ENCODE measurements at places on chromosomes 5 and 9.

- DNase-seq, result no peak
Measured at GRCh38 chr5:77354454-77354853, 137.7 kb downstream of the WDR41 start.

DNA sequence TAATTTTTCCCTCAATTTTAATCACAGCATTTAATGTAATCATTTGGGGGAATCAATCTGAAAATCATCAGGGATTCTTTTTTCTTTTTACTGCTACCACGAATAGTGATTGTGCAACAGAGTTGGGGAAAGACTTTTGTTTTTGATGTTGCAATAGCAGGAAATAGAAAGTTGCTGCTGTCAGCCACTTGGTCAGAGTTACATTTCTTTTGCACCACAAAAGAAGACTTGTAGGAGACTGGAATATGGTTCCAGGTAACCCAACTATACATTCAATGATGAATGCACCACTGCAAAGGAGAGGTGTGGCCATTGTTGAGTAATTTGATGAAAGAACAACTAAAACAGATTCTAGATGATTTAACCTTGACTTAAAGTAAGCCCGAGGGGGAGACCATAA is 46.3 kb upstream of the PALM2AKAP2 start:
- no peak for DNase-seq

GRCh38 chr5:146005723-146006122 is 69.3 kb downstream of the SH3RF2 start:
- DNase-seq, result no peak

GRCh38 chr5:75992753-75993152 is 90.4 kb upstream of the SV2C start:
- no peak for DNase-seq

DNA sequence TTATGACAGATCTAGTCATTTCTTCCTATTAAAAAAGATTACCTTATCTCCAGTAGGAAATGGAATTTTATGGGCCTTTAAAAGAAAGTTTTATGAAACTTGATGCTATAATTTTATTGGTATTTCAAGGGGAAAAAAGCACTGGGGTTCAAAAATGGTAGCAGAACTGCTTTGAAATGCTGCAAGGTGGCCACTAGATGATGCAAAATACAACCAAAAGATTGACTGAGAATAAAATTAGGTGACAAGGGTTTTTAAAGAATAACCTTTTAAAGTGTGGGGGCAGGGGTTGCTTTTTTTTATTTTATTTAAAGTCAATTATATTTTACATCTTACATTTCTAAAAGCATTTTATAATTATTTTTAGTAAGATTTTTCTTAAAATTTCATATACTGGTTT is 61.7 kb downstream of the KLF9 start:
- DNase-seq, result no peak

GRCh38 chr5:178866946-178867345 is 7.2 kb downstream of the ZNF354B start:
- DNase-seq, result no peak

DNA sequence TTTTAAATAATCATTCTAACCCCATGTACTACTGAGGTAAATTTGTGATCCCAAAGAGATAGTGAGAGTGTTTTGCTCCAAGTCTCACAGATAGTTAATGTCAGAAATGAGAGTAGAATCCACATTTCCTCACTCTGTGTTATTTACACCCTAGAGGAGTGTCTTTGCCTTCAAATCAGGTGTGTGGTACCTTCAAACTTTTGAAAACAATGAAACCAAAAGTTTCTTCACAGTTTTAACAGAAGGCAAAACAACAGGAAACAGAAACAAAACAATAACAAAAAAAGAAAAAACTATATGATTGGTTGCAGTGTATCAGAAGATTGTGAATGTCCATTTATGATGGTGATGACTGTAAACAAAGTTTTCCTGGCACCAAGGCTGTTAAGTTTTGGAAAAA is 85.9 kb downstream of the ERBIN start:
- no peak for DNase-seq

- DNase-seq, result no peak
Measured at GRCh38 chr9:84998639-84999038, 329.1 kb downstream of the NTRK2 start.

- no peak for DNase-seq
Measured at GRCh38 chr9:3331801-3332200, 194.0 kb downstream of the RFX3 start.

DNA sequence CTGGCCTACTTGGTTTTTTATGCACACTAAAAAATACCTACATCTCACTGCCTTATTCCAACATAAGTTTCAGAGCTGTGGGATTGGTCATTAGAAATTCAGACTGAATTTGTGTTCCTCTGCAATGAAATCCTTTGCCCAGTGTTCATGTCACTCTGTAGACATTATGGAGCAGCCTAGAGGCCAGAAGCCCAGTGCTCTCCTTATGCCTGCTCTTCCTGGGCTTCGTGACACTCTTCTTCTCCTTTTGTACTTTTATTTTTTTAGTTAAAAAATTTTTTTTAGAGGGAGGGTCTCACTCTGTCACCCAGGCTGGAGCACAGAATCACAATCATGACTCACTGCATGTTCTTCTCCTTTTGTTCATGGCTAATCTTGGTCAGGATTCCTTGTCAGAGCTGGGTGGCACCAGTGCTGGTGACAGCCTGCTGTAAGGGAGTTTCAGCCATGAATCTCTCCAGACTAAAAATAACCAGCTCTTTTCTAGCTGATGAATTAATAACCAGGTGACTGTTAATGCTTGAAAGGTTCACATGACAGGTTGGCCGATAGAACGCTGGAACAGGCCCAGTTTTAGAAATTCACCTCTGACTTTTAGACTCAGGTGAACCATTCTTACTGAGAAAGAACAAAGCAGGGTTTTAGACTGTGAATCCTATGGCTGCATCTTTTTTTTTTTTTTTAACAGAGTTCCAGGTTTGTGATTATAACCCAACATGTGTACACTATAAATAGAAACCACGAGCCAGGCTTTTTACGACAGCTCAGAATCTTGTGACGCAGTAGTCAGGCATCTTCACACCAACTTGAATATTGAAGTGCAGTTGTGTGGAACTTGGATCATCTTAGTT is 34.1 kb upstream of the C5orf47 start:
- no peak for DNase-seq

GRCh38 chr5:73692981-73693380 is 67.0 kb downstream of the ARHGEF28 start:
- no peak for DNase-seq

DNA sequence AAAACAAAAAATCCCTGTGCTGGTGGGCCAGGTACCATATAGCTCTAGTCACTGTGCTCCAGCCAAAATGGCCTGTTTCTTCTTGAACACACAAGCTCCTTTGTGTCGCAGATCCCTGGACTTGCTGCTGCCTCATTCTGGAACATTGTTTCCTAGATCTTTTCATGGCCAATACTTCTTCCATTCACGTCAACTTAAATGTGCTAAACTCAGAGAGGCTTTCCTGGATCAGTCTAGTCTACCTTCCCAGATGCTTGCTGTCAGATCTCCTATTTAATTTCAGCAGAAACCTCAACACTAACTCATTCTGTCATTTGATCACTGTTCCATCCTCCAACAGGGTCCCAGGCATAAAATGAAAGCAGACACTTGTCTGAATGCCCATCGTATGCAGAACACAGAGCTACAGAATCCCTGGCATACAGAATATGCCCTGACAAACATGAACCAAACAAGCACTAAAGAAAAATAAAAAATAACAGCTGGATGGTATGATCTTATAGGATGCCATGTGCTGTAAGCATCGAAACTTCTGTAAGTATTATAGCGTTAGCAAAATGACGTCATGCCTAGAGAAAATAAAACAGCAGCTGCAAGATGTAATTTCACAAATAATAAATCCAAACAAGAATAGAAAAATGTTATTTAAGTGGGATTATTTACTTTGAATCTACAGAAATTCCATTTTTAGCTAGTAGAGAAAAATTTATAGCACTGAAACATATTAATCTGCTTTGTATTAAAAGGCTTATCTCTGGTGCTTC is 403.7 kb upstream of the DAP start:
- no peak for DNase-seq

- no peak for DNase-seq
Measured at GRCh38 chr5:172453206-172453985, 929 bp downstream of the SH3PXD2B start.

GRCh38 chr9:91547081-91547480 is 123.4 kb upstream of the NFIL3 start:
- DNase-seq, result no peak

- no peak for DNase-seq
Measured at GRCh38 chr5:118354797-118355196, 633.5 kb downstream of the DTWD2 start.

DNA sequence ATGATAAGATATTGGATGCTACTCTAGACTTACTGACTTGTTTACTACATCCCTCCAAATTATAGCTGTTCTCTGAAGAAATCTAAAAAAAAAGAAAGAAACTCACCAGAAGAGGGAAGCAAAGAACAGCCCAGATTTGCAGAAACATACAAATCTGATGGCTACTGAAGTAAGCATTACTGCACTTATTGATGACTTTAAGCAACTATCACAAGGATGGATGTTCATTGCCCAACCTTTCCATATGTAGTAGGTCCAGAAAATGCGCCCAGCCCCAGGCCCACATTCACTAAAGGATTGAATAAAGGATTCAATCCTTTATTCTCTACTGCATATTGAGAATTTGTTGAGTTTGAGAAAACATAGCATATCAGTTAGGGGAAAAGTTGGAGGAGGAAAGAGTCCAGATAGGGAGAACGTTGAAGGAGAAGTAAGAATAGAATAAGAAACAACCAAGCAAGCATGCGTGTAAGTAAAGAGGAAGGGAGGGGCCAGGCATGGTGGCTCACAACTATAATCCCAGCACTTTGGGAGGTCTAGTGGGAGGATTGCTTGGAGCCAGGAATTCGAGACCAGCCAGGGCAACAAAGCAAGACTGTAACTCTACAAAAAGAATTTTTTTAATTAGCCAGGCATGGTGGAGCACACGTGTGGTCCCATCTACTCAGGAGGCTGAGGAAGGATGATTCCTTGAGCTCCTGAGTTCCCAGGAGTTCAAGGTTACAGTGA is 33.8 kb upstream of the DTWD2 start:
- no peak for DNase-seq

DNA sequence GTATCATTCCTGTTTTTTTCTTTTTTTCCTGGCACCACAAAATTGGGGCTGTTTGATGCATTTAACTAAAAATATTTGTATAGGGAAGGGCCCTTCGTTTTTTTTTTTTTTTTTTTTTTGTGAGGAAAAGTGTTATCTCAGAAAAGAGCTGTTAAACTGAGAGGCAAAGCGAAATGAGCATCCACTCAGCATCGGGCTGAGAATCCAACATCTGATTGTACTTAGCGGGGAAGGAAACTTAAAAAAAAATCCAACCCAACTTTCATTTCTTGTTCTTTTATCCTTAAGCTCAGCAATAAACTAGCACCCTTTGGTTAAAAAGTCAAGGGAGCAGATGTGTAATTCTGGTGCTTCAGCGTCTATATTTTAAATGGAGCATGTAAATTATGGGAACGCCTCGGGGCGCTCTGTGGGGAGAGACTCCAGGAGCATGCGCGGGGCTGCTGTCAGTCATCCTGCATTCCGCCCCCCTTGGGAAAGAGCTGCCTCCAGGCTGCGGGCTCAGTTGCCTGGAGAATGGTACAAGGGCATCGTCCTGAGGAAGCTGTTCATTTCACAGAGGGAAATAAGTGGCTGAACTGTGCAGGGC is 33.3 kb downstream of the DMRT2 start:
- no peak for DNase-seq

- DNase-seq, result no peak
Measured at GRCh38 chr9:35618325-35618727, at the start of gene CD72. Gene CD72 (minus strand): TSS chr9:35618413. CDS start chr9:35618303, 110 bp downstream.

- peak; percentile 63 for DNase-seq
Measured at GRCh38 chr9:6703898-6704639, 53.7 kb upstream of the KDM4C start.

- no peak for DNase-seq
Measured at GRCh38 chr5:76468635-76469425, 65.7 kb downstream of the IQGAP2 start.

DNA sequence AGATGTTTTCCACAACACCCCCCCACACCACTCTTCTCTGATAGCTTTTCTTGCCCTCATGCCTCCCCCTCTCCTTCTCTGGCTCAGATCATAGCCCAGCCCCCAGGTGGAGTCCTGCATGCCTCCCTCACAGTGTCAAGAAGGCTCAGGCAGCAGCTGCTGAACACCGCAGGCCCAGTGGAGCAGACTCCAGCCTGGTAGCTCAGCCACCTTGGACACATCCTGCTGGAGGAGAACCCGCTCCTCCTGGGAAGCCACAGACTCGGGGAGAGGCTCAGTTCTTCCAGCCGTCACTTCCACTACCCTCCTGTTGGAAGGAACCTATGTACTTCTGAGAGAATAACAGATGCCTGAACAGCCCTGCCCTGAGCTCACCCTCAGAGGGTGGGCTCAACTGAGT is 143.4 kb downstream of the SPOCK1 start:
- no peak for DNase-seq

- no peak for DNase-seq
Measured at GRCh38 chr9:77954013-77954665, 77.5 kb downstream of the GNAQ start.

- no peak for DNase-seq
Measured at GRCh38 chr9:116308076-116308475, 154.5 kb downstream of the PAPPA start.

DNA sequence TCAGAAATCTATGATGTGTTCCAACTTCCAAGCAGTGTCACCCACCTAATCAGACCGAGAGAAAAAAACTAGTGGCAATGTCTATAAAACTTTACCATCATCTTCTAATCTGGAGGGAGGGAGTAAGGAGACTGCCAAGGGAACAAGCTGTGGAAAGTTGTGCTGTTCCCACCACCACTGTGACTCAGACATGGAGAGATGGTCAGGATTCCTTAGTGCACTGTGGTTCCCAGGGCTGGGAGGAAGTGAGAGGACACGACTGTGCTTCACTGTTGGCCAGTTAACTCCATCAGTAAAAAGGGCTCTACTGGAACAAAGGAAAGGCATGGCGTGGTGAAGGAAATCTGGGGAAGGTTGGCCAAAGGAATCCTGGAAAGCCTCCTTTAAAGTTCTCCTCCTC is 18.8 kb downstream of the TICAM2 start:
- no peak for DNase-seq

- no peak for DNase-seq
Measured at GRCh38 chr9:73780916-73781315, 629.3 kb downstream of the ANXA1 start.

- DNase-seq, result no peak
Measured at GRCh38 chr5:178422400-178422775, 167.8 kb downstream of the COL23A1 start.

DNA sequence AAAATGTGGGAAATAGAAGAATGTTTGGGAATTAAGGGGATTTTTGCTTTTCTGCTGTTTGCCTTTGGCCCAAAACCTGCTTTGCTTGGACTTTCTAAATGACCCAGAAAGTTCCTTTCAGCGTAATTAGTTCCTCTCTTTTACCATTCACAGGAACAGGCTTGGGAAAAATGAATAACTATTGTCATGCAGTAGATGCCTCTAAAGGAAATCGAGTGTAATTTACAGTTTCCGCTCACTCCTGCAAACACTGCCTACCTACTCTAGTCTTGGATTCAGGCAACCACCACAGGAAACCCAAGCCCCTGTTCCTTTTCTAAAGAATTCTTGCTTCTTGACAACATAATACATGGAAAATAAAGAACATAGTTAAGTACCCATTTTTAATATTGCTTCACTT is 25.0 kb downstream of the TTC23L start:
- no peak for DNase-seq

GRCh38 chr5:116573279-116573701 is 1.3 kb downstream of the SEMA6A start:
- no peak for DNase-seq

GRCh38 chr5:89343666-89344065 is 460.7 kb upstream of the MEF2C start:
- DNase-seq, result no peak
